ENCODE measurements at places on chromosomes 7 and 10.
A peak's percentile ranks its signal among the peaks of the same experiment; 100 is the strongest.

DNA sequence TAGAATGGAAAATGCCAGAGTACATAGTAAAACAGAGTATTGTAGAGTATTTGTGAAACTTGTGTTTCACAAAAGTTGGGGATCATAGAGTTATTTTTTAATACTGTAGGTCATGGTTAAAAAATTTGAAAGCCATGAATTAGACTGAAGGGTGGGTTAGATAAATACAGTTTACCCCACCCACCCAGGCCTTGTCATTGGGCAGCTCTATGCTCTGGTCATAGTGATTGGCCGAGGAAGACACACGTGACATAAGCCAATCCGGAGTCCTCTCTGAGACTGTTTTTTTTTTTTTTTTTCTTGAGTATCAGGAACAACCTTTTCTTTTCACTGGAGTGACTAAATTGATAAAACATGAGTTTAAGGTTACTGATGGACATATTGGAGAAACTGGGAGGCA lies 33.3 kb upstream of the ORC5 start:
- no peak for DNase-seq

DNA sequence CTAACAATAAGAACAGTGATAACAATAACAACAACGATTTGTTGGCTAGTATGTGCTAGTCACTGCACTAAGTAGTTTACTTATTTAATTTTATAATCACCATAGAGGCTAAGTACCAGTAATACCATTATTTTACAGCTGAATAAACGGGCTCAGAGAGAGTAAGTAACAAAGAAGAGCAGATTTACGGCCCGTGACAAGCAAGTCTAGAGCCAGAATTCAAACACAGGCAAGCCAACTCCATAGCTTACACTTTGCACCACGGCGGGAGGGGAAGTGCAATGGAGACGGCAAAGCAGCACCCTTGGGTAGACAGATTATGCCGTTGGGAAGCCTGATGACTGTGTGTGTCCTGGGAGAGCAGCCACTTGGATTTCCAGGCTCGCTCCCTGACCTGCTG lies 1.2 kb upstream of the OR6V1 start:
- DNase-seq = no peak

DNA sequence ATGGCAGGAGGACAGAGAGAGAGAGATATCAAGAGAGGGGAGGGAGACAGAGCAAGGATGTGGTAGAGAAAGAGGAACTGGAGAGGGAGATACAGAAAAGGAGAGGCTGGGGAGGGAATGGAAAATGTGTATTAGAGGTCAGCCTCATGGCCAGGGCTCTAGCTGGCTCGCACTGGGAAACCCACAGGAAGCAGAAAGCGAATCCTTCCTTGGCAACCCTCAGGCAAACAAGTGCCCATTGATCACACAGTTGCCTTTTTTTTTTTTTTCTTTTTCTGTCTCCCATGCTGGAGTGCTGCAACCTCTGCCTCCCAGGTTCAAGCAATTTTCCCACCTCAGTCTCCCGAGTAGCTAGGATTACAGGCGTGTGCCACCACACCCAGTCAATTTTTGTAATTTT lies 391.2 kb downstream of the TYW1 start:
- DNase-seq = no peak

DNA sequence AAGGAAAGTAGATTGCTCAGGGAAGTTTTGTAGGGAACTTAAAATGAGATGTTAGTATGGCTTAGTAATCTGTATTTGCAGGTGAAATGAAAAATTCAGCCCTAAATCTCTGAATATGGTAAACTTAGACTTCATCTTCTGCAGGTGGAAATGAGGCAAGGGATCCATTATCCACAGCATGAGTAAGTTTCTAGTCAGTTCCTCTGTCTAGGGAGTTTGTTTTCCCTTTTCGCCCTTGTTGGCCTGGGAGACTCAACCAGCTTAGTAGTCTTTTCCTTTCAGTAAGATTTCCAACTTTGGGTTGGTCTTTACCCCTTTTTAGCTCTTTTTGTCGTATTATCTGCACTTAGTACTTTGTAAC lies 65.6 kb downstream of the ZEB1 start:
- DNase-seq = peak; percentile 30

DNA sequence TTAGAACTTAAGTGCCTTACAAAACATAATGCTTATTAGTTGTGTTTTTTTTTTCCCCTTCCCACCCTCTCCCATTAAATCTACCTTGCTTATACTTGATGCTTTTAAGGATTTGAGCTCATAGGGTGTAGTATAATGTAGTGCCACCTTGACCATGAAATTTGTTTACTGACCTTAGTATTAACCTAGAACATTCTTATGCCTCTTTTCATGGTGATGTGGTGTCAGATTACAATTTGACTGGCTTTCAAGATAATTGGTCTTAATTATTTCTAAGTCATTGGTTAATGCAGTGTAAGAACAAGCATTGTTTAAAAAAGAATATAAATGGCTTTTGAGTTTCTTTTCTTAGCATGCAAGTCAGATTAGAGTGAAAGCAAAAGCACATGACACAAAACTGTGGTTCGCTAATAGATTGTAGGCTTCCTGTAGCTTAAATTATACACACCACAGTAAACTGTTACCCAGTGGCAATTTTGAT lies 61.8 kb downstream of the ADD3 start:
- DNase-seq = no peak
